ENCODE measurements at places on chromosomes 6 and 20.

DNA sequence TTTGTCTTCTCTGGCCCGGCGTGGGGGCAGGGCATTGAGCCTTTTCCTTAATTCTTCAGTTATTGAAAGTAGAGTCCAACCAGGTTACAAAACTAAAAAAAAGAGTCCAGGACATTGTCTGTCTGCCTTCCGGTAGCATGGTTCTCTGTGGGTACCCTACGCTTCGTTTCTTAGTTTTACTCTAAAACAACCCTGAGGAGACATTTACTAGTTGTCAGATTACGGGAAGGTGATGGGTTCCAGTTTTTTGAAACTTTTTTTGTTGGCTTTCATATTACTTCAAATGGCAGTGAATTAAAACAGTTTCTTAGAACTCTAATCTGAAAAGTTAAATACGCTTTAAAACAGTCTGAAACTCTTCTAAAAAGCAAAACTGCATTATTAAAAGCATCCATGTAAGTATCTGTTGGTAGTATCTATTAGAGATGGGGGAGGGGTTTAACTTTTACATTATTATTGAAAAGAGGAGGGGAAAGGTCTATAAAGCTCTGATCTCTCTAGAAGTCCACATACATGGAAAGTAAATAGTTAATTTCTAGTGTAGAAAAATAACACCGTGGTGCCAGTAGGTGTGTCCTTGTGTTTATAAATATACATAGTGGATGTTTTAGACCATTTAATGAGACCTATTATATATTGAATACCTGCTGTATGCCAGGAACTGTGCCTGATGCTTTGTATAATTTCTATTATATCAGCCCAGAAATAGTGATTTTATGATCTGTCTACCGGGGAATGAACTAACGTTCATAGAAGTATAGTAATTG lies 2.2 kb downstream of the BICRAL start:
- DNase-seq, result no peak

GRCh38 chr20:38723848-38724625 lies at the start of gene SLC32A1:
TSS of gene SLC32A1 (plus strand) at chr20:38724486. CDS start at chr20:38724725, 239 bp downstream.
- DNase-seq, result no peak

DNA sequence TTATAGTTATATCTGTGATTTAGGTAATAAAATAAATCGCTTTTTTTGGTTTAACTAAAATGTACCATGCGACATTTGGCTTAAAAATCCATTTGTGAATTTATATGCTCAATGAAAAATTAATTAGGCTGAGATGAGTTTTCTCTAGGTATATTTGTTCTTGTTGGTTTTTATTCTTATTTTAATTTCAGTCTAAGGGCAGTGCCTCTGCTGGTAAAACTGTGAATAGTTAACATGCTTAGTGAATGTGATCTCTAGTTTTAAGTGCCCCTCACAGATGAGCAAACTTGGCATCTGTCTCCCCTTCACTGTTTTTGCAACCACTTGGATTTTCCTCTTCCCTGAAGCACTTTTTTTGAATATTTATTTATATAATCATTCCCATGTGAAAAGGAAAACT lies 822.7 kb downstream of the GRIK2 start:
- DNase-seq, result no peak

GRCh38 chr6:129695373-129696027 lies 14.5 kb downstream of the ARHGAP18 start:
- no peak for DNase-seq

- no peak for DNase-seq
Observed at GRCh38 chr6:169411722-169412121, 158.1 kb upstream of the THBS2 start.

DNA sequence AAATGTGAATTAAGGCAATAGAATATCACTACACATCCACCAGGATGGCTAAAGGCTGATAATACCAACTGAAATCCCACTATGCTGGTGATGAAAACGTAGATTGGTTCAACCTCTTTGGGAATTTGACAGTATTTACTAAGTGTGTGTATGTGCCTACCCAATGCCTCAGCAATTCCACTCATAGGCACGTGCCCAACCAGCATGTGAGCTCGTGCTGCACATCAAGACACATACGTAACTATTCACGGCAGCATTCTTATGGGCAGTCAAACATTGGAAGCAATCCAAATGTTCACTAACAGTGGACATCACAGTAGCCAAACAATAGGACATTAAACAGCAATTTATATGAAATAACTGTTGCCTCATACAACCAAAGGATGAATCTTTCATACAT lies 15.7 kb upstream of the AFDN start:
- DNase-seq, result no peak

GRCh38 chr6:64256483-64256882 lies 620.9 kb downstream of the PHF3 start:
- DNase-seq, result no peak

GRCh38 chr6:149443411-149444181 lies 41.2 kb downstream of the ZC3H12D start:
- no peak for DNase-seq

- DNase-seq, result no peak
Observed at GRCh38 chr6:158522616-158523015, 37.3 kb upstream of the TMEM181 start.

GRCh38 chr6:129672341-129672682 lies 37.7 kb downstream of the ARHGAP18 start:
- no peak for DNase-seq

DNA sequence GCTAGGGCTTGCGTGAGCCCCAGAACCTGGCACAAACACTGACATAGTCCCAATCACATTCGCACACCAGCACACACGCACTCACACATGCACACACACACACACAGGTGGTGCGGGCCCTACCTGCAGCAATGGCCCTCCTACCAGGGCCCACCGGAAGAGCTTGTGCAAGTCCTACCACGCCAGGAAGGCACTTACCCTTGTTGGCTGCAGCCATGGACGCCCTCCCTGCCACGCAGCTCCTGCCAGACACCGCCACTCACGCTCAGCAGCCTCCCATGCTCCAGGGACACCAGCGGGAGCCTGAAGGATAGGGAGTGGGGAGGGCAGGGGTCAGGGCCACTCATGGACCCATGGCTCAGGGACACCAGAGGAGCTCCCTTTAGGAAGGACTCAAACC lies 7.7 kb downstream of the ADISSP start:
- DNase-seq, result no peak

DNA sequence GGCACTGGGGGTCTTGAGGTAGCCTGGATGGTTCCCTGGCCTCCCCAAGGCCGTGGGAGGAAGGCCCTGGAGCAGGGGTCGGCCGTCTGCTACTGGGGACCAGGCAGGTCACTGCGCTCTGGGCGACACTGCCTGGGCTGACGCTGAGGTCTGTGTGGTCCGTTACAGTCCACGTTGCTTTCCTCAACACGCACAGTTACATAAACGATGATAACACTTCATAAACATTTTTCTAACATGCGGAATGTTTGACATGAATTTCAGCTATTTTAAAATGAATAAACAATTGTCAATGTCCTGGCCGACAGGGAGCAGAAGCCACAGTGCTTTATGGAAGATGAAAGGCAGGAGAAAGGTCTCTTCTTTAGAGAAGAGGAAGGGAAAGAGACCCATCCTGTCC lies 10.2 kb upstream of the RBBP8NL start:
- no peak for DNase-seq

GRCh38 chr6:125871365-125871764 lies 80.6 kb downstream of the NCOA7 start:
- DNase-seq, result no peak

GRCh38 chr6:53246924-53247323 lies 98.3 kb upstream of the GCM1 start:
- no peak for DNase-seq

- no peak for DNase-seq
Observed at GRCh38 chr20:17210387-17210786, 16.5 kb upstream of the PCSK2 start.

GRCh38 chr6:163501026-163501425 lies 86.5 kb downstream of the QKI start:
- no peak for DNase-seq

DNA sequence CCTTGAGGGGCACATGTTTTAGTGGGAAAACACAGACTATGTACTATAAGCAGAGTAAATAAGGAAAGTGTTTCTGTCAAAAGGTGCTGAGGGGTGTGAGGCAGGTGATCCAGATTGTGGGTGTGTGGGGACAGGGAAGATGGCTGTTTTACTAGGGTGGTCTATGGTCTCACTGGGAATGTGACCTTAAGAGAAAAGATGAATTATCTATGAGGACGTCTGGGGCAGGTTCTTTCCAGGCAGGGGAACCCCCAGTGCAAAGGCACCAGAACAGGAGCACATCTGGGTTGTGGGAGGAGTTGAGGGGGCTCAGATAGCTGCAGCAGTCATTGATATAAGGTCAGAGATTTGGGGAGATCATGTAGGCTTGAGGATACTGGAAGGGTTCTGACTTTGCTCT lies 18.2 kb upstream of the POLR1H start:
- DNase-seq, result no peak

DNA sequence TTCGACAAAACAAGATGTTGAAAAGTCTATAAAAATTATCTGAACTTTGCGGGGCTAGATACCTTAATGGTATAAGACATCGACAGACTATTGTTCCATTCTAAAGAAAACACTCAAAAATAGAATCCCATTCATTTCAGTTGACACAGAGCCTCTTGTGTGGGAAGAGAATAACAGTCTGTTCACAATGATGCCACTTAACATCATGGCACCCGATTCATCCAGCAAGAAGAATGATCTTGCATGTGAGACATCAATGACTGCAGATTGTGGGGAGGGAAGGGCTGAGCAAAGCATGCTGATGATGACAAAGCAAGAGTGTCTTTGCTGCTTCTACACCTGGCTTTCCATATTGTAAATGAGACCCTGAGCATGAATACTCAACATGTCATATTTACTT lies 49.7 kb upstream of the ARMH2 start:
- no peak for DNase-seq

DNA sequence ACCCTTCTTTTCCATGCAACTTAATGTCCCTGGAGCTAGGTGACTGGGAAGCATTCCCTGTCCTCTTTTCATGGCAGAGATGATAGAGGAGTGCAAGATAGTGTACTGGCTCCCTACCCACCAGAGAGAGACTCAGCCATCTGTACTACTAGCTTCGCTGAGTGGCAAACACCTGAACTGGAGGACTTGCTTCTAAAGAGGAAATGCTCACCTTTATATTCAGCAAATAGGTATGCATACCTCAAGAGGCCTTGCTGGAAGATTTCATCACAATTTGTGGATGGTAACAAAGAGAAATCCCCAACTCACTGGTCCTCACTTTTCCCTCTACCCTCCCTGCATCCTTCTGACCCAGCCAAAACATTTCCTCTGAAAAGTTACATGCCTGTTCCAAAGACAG lies 124.1 kb downstream of the FOXA2 start:
- DNase-seq, result no peak

GRCh38 chr6:125759959-125760457 lies 10.6 kb downstream of the HEY2 start:
- no peak for DNase-seq

DNA sequence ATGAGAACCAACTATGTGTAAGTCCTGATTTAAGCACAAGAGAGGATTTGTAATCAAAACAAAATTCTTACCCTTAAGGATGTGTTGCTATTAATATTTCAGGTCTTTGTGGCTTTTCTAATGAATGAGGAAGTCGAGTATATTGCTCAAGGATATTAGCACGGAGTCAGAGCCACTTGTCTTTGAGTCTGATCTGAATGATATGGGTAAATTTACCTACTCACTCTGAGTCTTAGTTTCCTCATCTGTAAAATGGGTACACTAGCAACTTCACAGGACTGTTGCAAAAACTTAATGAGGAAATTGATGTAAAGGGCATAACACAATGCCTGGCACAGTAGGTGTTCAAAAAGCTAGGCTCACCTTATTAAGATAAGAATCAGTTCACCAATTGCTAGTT lies 30.0 kb upstream of the QKI start:
- DNase-seq, result no peak

- DNase-seq, result no peak
Observed at GRCh38 chr20:64077094-64077493, 2.2 kb downstream of the RGS19 start.

- DNase-seq, result no peak
Observed at GRCh38 chr6:158760618-158761250, 58.4 kb downstream of the EZR start.

- DNase-seq, result no peak
Observed at GRCh38 chr6:69155467-69155866, 520.4 kb downstream of the ADGRB3 start.

DNA sequence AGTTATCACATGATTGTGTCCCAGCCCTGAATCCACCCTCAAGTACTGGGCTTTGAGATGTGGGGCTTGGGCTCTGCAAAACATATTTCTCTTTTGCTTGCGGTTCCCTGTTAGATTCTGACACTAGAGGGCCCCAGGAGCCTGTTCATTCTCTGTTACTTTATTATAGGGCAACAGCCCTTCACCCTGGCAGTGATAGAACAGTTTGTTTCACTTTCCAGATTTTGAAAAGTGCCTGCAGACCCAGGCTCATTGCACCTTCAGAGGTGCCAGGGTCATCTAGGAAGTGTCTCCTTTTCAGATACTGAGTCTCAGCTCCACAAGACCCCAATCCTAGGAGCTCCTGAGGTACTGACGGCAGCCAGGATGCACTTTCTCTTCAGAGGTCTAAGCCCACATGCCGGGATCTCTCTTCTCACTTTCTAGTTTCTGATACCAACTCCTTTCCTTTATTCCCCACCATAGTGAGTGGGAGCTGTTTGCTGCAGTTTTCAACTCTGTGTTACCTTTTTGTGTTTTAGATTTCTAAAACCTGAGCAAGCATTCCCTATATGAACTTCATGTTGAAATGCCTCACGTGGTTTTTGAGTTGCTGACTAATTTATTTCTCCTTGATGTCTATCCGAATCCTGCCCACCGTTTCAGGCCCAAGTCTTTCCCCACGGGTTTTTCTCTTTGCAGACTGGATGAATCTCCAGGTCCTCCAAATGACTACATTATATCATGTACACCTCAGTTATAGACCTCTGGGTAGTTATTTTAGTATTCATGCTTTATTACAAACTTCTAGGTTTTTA lies 10.9 kb downstream of the ABT1 start:
- peak; percentile 21 for DNase-seq

GRCh38 chr6:125795301-125795700 lies 4.5 kb downstream of the NCOA7 start:
- no peak for DNase-seq

DNA sequence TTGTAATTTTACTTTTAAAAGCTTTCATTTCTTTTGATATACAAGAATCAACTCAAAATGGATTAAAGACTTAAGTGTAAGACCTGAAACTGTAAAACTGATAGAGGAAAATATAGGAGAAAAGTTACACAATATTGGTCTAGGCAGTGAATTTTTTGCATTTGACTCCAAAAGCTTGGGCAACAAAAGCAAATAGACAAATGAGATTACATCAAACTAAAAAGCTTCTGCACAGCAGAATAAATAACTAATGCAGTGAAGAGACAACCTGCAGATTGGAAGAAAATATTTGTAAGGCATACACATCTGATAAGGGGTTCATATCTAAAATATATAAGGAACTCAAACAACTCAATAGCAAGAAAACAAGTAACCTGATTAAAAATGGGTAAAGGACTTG lies 3.0 kb downstream of the GABRR1 start:
- DNase-seq, result no peak

- no peak for DNase-seq
Observed at GRCh38 chr6:107059606-107060005, 31.6 kb downstream of the MTRES1 start.

- DNase-seq, result no peak
Observed at GRCh38 chr6:55981660-55982059, 106.3 kb upstream of the BMP5 start.

Measured in stimulated activated CD8-positive, alpha-beta memory T cell treated with anti-CD3 and anti-CD28 coated beads, Interleukin-4, amount 100 ng/mL, for 1 hour (primary cell).